ENCODE measurements at places on chromosomes 3 and 15.

- no peak for DNase-seq
Measured at GRCh38 chr3:175186511-175186910, 327.4 kb downstream of the NAALADL2 start.

- no peak for DNase-seq
Measured at GRCh38 chr15:79561982-79562381, 129.8 kb downstream of the MINAR1 start.

GRCh38 chr15:58433597-58434333 lies 2.0 kb downstream of the LIPC start:
- DNase-seq = no peak

- DNase-seq = no peak
Measured at GRCh38 chr3:20462723-20463122, 276.7 kb upstream of the SGO1 start.

GRCh38 chr3:46666453-46666845 lies 27.0 kb downstream of the ALS2CL start:
- DNase-seq = no peak
